Globus pallidus (tissue), 1 donor: ENCODE measurements at places on chromosomes 1 and 21.

GRCh38 chr1:100736746-100737145 lies 17.2 kb downstream of the VCAM1 start:
- no peak for DNase-seq

GRCh38 chr1:97192872-97193572 lies 471.4 kb downstream of the PTBP2 start:
- no peak for DNase-seq

DNA sequence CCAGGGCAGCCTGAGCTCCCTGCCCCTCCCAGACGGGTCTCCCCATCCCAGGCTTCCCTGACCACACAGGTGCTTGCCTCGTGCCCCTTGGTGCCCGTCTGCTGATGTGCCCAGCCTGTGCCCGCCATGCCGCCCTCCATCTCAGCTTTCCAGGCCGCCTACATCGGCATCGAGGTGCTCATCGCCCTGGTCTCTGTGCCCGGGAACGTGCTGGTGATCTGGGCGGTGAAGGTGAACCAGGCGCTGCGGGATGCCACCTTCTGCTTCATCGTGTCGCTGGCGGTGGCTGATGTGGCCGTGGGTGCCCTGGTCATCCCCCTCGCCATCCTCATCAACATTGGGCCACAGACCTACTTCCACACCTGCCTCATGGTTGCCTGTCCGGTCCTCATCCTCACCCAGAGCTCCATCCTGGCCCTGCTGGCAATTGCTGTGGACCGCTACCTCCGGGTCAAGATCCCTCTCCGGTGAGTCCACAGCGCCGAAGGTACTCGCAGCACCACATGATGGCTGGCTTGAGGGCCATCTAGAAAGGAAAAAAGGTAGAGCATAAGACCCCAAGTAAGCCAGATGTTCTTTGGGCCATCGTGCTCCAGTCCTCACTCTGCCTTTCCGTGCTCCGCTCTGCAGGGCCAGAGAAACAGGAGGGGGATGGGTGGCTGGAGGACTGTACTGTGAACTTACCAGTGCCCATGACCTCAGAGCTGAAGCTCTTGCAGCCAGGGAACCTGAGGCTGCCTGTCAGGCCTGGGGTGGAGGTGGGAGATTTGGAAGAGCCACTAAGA lies 1.4 kb downstream of the ADORA1 start:
- peak; percentile 75 for DNase-seq

GRCh38 chr1:30353637-30354036 lies 369.7 kb downstream of the MATN1 start:
- no peak for DNase-seq

DNA sequence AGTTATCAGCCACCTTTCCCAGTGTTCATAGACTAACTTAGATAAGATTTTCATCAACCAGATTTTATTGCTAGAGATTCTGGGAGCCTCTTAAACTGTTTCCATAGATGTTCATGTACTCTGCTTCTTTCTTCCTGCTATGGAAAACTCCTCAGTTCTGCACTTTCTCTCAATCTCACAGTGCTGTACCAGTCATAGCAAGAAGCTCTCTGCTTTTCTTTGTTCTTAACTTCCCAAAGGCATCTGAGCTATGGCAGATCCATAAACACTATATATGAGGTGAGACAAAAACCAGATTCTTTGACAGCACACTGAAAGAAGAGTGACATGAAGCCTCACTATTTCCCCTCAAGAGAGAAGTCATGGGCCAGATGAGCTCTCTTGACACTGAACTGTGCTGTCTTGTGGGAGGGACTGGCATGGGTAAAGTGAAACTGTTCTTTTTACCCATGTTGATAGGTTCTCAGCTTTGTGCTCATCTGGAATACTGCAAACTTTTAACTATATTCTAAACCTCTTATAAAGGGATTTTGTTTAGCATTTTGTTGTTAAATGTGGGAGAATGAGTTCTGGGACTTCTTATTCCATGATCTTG lies 64.2 kb upstream of the LYPLAL1 start:
- DNase-seq, result no peak

- DNase-seq, result no peak
Observed at GRCh38 chr1:167297222-167298214, 76.8 kb downstream of the POU2F1 start.

DNA sequence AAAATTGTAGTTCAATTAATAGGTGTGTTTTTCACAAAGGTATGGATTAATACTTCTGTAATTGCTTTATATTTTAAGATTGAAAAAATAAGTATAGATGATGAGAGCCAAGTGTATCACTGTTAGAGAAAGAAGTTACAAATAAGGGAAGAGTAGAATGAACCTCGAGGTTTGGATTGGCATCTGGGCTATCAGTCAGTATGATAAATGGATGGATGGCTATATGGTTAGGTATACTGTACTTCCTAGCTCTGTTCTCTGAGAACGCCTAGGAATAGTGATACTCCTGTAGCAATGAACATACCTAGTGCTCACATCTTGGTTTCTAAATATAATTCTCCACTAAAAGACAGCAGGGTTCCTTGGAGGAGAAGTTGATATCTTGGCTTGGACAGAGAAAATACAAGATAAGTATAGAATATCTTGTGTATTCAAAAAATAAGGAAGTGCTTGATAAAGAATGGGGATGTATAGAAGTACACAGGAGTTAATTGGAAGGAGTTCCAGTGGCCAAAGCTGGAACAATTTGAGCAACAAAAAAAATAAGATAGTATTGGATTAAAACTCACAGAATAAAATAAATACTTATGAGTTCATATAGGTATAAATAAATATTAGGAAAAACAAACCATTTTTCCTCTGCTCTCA lies 12.4 kb downstream of the IPO9 start:
- no peak for DNase-seq

GRCh38 chr1:21268281-21269239 lies 21.7 kb downstream of the ECE1 start:
- DNase-seq, result no peak

DNA sequence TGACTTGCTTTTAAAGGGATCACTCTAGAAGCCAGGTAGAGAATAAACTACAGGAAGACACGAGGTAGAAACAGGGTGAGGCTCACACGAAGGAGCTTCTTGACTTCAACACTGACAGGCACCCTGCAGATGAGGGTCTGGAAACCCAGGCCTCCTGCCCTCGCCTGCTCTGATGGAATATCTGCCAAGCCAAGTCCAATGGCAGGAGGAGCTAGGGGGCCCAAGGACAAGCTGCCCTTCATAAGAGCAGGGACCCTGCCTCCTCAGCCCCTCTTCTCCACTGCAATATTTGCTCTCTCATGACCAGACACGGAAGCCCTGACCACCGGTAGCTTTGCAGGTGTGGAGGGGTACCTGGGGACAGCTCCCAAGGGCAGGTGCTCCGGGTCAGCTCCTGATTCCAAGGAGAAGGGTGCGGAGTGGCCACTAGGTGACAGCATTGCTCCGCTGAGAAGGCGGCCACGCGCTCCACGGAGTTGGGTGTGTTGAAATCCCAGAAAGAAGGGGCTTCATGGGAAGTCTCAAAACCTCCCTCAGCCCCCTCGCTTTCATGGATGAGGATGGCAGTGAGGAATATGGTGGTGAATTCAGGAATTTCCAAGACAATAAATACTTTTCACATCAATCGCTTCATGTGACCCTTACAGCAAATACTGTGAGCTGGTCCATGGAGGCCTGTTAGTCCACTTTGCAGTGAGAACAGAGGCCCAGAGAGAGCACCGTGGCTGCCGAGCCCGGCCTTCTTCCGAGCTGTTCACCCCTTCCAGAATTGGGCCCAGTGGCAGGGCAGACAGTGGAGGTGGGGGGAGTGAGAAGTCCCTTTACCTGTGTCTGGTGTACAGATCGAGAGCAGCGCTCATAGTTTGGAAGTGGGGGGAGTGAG lies 33.2 kb upstream of the PAX7 start:
- DNase-seq, result no peak

GRCh38 chr1:75861831-75862230 lies 65.1 kb downstream of the MSH4 start:
- no peak for DNase-seq

- no peak for DNase-seq
Observed at GRCh38 chr1:208513799-208514198, 269.6 kb upstream of the PLXNA2 start.

DNA sequence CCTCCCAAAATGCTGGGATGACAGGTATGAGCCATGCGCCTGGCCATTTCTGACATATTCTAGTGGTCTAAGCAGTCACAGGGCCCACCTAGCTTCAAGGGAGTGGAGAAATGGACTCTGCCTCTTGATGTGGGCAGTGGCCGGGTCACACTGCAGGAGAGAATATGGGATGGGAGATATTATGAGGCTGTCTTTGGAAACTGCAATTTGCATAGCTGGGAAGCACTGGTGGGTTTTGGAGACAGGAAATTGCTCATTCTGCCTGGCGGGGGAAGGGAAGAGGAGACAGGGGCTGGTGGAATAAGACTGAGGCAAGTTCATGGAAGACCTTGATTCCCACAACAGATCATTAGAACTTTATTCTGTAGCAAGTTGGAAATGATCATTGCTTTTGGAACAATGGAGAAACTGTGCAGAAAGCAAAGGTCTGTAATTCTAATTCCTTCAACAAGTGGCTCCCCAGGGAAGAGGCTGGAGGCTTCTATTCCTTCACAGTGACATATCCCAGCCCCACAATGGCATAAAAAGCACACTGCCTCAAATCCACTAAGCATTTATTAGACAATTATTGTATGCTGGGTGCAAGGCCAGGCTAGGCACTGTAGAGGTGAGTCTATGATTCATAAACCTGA lies 10.5 kb downstream of the NCMAP start:
- DNase-seq, result no peak

DNA sequence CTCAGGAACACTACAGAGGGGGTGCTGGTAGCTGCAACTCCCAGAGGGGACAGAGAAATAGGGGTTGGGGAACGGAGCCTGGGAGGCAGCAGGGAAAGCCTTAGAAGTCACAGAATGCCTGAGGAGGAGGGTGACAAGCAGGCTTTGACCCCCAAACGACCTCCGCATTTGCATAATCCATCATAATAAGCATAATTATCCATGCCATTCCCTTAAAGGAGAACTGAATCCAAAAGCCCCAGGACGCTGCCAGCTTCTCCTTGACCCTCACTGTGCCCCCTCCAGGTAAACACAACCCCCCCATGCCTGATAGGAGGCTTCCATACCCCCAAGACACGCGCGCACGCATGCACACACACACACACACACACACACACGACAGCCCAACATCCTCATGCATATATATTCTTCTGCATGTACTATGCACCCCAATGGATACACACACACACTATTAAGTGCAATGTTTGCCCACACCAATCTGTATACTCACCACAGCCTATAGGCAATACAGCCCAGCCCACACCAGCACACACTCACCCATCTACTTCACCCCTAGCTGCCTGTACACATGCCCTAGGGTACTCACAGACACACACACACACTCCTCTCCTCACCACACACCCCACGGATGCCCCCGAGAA lies 27.8 kb downstream of the SDC3 start:
- DNase-seq, result no peak

- no peak for DNase-seq
Observed at GRCh38 chr1:214515544-214516433, 35.6 kb downstream of the PTPN14 start.

DNA sequence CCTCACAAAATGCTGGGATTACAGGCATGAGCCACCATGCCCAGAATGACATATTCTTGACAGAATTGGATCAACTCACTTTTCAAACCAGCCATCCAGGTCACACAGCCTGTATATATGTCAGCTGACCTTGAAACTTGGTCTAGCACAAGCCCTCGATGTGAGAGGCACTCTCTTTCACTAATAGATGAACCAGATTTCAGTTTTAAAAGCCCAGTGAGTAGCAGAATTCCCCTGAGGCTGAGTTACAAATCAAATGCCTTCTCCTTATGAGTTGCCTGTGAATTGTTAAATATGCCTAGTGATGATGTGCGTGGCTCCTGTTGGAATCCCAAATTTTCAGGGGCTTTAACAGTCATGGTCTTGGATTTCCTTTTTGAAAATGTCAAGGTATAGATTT lies 88.7 kb downstream of the CD247 start:
- DNase-seq, result no peak

- DNase-seq, result peak; percentile 33
Observed at GRCh38 chr21:29145354-29145782, 14.9 kb downstream of the MAP3K7CL start.

DNA sequence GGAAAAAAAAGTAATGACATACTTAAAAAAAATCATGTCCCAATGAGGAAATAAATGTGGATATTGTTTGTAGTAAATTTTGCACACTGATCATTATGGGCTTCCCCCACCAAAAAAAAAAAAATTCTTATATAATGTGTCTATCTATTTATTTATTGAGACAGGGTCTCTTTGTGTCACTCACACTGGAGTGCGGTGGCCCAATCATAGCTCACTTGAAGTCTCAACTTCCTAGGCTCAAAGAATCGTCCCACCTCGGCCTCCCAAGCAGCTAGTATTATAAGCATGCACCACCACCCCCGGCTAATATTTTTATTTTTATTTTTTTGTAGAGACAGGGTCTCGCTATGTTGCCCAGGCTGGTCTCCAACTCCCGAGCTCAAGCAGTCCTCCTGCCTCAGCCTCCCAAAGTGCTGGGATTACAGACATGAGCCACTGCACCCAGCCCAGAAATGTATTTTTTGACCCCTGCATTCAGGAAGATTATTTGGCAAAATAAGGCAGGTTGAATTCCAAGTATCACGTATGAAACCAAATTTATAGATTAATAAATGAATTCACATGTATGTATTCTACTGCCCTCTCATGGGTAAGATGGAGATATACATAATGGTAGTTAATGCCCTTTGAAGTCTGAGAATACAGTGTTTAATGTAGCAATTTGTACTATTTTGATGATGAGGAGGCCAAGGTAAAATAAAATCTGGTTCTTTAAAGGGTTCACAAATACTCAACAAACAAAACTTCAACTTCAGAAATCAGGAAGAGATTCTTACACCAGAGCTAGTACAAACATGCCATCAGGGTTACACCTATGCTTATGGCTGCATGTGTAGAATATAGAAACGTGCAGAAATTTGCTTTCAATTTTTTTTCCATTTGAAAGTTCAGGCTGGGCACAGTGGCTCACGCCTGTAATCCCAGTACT lies 1.4 kb upstream of the DENND2C start:
- no peak for DNase-seq

GRCh38 chr1:204756811-204757210 lies 71.3 kb upstream of the LRRN2 start:
- no peak for DNase-seq
